ENCODE measurements at places on chromosomes 7 and 10. TPM values are rescaled to one million over a fixed set of nuclear protein-coding genes. Genes with fewer than 3 reads are reported as not detected.
A peak's percentile ranks its signal among the peaks of the same experiment; 100 is the strongest.

DNA sequence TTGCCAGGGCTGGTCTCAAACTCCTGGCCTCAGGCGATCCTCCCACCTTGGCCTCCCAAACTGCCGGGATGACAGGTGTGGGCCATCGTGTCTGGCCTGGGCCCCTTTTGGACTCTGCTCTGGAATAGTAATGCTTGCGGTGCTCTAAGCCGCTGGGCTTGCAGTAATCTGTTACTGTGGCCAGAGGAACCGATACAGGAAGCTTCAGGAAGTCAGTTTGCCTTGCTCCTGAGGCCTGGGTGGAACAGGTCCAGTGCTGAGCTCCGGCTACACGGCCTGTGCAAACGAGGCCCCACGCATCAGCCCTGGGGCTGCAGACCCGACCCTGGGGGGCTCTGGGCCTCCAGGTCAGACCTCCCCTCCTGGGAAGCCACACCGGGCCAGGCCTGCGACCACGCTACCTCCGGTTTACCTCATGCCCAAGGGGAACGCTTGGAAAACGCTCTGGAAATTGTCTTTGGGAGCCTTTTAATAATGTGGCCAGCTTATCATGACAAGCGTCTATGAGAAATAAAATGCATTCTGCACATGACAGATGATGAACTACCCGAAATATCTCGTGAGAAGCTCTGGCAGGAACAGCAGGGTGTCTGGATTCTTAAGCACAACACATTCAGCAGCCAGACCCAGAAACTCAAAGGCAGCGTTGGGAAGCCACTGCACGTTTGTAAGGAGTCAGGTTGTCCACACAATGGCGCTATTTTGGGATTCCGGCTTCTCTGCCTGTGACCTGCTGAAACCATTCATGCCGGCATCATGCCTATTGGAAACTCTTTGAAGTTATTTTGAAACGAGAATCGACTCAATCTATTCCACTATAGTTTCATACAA lies 10.1 kb upstream of the ADAP1 start:
- peak; percentile 33 for DNase-seq

DNA sequence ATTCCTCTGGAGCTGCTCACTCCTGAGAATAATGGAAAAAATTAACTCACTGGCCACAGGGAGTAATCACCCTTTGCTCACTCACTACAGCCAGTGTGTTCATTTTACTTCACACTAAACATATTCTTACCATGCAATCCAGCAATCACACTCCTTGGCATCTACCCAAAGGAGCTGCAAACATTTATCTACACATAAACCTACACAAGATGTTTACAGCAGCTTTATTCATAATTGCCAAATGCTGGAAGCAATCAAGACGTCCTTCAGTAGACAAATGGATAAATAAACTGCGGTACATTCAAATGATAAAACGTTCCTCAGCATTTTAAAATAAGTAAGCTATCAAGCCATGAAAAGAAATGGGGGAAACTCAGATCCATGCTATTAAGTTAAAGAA lies 34.2 kb upstream of the POM121L12 start:
- no peak for DNase-seq

GRCh38 chr10:33279276-33279675 lies 55.2 kb downstream of the NRP1 start:
- DNase-seq = no peak

DNA sequence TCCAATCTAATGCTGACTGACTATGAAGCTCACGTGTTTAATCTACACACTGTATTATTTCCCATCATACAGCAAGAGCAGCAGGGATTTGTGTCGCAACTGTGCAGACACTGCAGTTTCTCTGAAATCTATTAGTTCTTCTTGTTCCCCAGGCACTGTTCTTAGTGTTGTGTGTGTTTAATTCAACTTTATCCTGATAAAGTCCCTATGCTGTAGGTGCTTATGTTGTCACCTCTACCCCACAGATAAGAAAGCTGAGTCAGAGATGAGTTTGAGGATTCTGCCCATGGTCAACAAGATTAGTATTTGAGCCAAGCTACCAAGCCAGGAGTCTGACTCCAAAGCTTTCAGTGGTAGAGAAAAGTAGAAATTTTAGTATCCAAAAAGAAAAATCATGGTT lies 22.5 kb upstream of the EPHB6 start:
- DNase-seq = peak; percentile 29

- DNase-seq = no peak
Measured at GRCh38 chr7:46710927-46711326, 789.9 kb upstream of the IGFBP3 start.

GRCh38 chr10:66836057-66836456 lies 89.8 kb upstream of the LRRTM3 start:
- peak; percentile 83 for DNase-seq

- no peak for DNase-seq
Measured at GRCh38 chr7:20282959-20283358, 47.7 kb upstream of the ITGB8 start.

DNA sequence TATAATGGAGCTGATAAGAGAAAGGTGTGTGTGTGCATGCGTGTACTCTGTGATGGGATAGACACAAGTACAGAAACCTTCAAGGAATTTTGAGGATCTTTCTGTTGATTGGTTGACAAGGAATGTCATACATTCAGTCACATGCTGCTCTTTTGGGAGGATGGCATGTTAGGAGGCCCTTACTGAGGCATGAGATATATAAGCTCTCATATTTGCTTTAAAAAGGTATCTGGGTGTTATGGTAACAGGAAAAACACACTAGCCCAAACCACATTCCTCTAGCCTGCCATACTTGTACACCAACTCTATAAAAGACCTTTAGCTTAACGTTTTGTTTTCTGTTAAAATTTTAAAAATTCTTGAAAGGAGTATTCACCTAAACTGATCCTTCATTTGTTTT lies 72.5 kb upstream of the EGFR start:
- DNase-seq = no peak

GRCh38 chr10:125926247-125926646 lies 29.9 kb downstream of the FANK1 start:
- no peak for DNase-seq

DNA sequence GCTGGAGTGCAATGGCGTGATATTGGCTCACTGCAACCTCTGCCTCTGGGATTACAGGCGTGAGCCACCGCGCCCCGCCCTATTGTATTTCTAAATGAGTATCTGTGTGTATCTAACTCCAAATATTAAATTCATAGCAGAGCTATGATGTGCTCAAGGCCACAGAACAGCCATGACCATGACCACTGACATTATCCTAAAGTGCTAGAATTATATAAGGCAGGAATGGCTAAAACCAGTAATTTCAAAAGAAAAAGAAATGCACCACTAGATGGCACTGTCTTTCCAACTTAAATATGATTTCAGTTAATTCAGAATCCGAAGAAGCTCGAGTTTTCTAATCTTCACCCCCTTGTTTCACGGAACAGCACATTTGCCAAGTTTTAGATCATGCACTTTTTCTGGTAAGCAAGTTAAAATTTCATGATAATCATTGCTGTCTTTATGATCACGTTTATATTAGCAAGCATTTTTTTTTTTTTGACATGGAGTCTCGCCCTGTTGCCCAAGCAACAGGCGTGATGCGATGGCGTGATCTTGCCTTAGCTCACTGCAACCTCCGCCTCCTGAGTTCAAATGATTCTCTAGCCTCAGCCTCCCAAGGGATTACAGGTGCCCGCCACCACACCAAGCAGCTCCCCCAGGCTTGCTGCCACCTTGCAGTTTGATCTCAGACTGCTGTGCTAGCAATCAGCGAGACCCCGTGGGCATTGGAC lies 65.3 kb downstream of the OR13A1 start:
- peak; percentile 60 for DNase-seq

DNA sequence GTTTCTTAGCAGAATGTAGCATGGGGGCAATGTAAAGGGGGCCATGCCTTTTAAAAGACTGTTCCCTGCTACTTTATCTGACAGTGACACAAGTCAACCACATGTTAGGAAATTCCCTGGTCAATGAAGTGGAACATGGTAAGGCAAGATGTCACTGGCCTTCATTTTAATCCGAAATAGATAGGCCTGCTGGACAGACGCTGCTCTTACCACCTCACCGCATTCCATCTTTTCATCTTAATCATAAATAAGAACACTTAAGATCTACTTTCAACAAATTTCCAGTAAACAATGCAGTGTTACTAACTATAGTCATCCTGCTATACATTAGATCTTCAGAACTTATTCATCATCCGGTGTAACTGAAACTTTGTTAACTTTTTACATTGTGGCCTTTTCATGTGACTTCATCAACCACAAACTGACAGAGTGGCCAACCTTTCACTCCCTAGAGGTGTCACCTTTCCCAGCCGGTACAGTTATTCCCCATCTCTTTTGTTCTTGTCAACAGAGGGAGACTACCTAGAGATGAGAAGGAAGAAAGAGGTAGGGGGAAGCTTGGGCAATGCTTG lies 15.6 kb downstream of the ASB4 start:
- DNase-seq = peak; percentile 72

DNA sequence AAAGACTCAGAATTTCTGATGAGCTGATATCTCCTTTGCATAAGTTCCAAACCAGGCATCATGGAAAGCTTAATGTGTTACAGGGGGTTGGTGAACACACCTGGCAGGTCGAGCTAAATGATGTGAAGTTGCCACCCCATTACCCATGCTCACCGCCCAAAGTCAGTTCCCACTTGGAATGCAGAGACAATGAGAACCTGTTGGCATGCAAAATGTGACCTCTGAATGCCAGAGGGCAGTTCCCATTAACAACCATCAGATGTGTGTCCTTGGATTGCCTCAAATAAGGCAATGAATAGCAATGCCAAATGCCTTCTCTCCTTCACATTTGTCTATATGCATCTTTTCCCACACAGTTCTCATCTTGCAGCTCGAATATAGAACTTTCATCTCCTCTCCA lies 190.7 kb downstream of the CDCA7L start:
- DNase-seq = no peak

DNA sequence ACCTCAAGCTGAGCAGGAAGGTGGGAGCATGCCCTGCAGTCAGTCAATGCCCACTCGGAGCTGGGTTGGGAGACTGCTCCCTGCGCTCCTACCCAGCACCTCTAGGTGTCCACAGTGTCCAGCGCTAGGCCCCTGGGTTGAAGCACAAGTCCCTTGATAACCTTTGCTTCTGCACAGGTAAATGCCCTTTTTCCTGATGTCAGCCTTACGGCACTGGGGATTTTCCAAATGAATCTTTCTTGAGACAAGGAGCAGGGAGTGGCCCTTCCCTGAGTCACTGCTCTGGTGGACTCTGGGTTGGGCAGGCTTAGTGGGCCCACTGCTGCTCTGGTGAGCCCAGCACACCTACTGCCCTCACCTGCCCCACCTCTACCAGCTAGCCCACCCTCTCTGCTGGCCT lies 61.9 kb upstream of the OPN4 start:
- DNase-seq = no peak

DNA sequence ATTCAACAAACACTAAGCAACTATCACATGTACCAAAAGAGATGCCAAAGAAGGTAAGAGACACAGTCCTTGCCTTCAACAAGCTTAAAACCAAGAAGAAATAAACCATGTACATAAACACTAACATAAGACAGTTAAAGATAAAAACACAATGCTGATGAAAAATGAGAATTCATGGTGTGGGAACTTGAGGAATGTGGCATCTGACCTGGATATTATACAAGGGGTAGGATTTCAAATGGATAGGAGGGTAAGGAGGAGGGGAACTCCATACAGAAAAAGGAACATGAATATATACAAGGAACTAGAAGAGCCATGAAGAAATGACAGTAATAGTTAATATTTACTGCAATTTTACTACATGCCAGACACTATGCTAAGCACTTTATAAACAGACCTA lies 11.0 kb downstream of the HIBADH start:
- DNase-seq = no peak

DNA sequence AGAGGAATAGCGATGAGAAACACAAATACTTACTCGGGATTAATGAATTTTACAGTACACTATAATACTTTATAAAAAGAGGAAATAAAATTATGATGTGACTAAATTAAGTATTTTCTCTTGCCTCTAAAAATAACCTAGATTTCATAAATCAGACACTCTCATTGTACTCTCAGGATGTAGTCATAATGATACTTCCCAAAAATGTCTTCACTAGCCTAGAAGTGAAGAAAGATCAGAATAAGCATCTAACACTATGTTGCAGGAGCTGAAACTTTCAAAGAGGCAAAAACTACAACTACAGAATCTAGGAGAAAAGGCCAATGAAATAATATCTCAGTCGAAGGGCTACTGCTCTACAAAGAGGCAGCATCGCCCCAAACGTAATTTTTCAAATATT lies 49.4 kb downstream of the DNAJC1 start:
- no peak for DNase-seq

- no peak for DNase-seq
Measured at GRCh38 chr10:112744181-112745096, 205.6 kb upstream of the TCF7L2 start.

GRCh38 chr7:1400371-1400770 lies 58.9 kb downstream of the MICALL2 start:
- no peak for DNase-seq

- no peak for DNase-seq
Measured at GRCh38 chr10:3783316-3783681, 1.7 kb downstream of the KLF6 start.

GRCh38 chr10:15262036-15262713 lies 93.7 kb upstream of the NMT2 start:
- no peak for DNase-seq

GRCh38 chr10:60650378-60650800 lies 127.9 kb upstream of the CDK1 start:
- no peak for DNase-seq

GRCh38 chr7:27182861-27183681 lies 2.0 kb downstream of the HOXA11 start:
- no peak for DNase-seq

- peak; percentile 71 for DNase-seq
Measured at GRCh38 chr10:3668276-3668965, 116.6 kb downstream of the KLF6 start.

DNA sequence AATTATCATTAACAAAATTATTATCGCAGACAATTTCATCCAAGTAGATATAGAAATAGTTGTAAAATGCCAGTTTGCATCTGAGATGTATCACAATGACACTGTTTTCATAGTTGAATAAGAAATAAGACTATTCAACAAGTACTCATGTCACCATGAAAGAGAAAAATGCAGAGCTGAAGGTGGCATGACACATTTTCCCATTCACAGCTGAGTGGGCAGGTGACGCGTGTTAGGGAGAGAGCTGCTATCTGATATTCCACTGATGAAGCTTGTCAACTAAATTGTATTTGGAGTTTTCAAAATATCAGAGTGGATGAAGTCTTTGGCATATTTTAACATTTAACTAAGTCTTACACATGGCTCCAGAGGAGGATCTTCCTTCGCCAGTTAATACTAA lies 70.3 kb upstream of the HDAC9 start:
- no peak for DNase-seq

- DNase-seq = peak; percentile 68
Measured at GRCh38 chr10:61899069-61899531, 2.4 kb upstream of the ARID5B start.

GRCh38 chr10:118853916-118854315 lies 99.1 kb upstream of the CACUL1 start:
- DNase-seq = no peak

- peak; percentile 78 for DNase-seq
Measured at GRCh38 chr10:87546210-87546609, 41.5 kb downstream of the MINPP1 start.

FOXP2 gene
- 0.12 TPM for total RNA-seq

ZNF438 gene
- 5.1 TPM for total RNA-seq

SFRP4 gene
- not detected for total RNA-seq

LIPM gene
- total RNA-seq = not detected

PNLIPRP3 gene
- total RNA-seq = not detected

CXCL12 gene
- total RNA-seq = 0.02 TPM

NODAL gene
- not detected for total RNA-seq
